ENCODE measurements at places on chromosomes 12 and 14.

DNA sequence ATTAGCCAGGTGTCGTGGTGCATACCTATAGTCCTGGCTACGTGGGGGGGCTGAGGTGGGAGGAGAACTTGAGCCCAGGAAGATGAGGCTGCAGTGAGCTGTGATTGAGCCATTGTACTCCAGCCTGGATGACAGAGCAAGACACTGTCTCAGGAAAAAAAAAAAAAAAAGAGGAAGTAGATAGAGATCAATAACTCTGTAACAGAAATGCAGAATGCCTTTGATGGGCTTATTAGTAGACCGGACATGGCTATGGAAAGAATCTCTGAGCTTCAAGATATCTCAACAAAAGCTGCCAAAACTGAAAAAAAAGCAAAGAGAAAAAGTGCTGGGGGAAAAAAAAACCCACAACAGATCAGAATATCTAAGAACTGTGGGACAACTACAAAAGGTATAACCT lies 37.5 kb downstream of the GPR68 start:
- no peak for DNase-seq

DNA sequence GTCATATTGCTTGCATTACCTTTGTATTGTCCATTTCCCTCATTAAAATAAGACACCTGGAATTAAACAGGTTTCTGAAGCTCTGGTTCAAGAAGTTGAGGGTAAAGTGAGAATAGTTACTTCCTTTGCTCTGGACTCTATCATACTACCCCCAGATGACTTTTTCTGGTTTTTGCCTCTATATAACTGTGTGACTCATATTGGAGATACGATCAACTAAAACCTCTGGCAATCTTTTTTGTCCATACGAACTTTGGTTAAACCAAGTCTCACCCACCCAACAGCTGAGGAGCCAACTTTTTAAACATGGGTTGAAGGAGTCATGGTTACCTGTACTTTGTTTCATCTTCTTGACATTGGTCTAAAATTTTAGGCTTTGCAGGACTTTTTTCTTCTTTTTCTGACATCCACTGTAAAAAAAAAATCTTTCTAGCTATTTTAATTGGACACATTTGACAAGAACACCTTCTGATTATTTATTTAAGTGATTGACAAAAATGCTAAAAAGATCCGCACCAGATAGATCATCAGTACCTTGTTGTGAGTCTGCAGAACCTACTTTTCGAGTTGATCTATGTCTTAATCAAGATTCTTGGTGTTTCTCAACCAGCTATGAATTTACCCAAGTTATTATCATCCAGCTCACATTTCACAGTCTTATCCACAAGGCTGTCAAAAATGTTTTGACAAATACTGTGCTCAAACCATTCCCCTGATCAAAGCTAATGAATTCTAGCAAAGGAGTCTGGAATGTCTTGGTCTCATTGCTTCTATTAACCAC lies 166.0 kb downstream of the IPO8 start:
- no peak for DNase-seq

- peak; percentile 19 for DNase-seq
These were observed 727 bp downstream of the LDHB start for GRCh38 chr12:21656905-21657325.

DNA sequence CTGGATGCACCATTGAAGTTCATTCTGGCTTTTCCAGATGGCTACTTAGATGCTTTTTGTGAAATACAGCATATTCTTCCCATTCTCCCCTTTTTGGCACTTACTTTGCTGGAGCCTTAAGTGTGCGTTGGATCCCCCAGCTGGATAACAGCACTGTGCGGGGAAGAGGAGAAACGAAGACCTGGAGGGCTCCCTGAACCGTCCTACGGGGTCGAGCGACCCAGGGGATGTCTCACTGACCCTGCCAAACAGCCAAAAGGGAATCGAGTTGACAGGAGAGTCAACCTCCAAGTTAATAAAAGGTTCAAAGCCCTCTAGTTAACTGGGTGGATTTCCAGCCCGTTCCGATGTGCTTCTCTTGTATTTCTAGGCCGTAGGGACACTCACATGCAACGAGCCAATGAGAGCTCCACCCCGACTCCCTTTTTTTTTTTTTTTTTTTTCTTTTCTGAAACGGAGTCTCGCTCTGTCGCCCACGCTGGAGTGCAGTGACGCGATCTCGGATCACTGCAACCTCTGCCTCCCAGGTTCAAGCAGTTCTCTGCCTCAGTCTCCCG lies 1.0 kb upstream of the CAMKK2 start:
- peak; percentile 54 for DNase-seq

DNA sequence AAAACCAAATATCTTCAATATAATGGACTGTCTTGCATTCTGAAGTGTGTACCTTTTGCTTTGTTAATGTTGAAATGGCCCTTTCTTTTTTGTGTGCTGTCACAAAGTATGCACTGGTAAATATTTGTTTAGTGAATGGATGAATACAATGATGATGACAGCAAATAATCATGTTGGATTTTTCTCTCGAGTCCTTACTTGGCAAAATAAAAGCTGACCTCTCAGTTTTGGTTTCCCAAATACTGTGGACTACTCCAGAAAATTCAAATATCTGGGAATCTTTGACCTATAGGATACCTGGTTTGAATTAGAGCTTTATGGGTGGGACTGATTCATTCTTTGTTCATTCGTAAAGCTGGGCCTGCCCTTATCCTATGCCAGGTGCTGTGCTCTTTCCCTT lies 5.5 kb downstream of the UBE3B start:
- DNase-seq, result no peak

- DNase-seq, result no peak
These were observed 141.6 kb upstream of the RPL10L start for GRCh38 chr14:46793144-46793543.

DNA sequence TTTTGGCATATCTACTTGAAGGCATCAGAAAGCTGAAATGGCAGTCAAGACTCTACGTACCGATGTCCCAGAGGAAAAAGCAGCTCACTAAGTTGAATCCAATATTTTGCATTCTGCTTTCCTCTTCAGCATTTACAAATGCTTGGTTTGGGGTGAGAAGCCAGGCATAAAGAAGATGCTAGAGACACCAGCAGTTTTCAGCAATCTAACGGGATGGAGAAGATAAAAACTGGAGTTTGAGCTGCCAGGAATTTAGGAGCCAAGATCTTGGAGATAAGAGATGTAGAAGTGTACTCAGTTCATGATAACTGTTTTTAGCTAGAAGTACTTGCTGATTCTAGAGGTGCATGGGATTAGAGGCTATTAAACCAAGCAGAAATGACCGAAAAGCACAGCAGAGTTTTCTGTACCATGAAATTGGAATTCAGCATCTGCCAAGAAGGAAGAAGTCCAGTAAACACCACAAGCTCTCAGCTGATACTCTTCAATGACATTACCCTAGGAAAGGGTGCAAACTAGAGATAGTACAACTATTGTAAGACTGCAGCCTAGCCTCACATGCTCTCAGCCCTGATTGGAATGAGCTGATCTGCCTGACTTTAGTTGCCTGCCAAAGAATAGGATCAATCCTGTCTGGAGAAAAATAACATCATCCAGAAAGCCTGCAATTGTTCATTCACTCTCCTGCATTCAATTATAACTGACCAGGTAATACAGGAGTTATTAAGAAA lies 7.4 kb upstream of the ALDH1L2 start:
- DNase-seq, result no peak

DNA sequence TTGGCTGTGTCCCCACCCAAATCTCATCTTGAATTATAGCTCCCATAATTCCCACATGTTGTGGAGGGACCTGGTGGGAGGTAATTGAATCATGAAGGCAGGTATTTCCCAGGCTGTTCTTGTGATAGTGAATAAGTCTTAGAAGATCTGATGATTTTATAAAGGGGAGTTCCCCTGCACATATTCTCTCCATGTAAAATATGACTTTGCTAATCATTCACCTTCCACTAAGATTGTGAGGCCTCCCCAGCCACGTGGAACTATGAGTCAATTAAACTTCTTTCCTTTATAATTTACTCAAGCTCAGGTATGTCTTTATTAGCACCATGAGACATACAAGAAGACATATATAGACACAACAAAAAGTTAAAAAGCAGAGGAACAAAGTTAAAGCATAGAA lies 120.0 kb downstream of the CPNE8 start:
- DNase-seq, result no peak

Measured in stimulated activated CD8-positive, alpha-beta memory T cell treated with anti-CD3 and anti-CD28 coated beads, Interleukin-15, amount 100 ng/mL, for 48 hours (primary cell).